ENCODE measurements at places on chromosomes 7 and 10.

DNA sequence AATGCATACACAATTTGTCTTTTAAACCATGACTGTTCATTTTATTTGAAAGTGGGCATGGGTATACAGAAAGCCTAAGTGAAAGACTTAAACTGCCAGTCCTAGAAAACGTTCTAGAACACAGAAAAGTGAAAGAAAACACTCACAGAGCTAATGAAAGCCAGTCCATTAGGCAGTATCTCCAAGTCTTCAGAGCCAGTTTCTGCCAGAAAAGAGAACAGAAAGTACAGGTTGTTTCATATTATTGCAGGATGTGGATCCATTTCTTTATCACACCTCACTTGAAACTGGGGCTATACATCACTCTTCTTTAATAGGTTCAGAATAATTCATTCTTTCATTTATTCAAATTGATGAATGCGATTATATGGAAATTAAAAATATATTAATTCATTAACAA lies 7.7 kb downstream of the PON1 start:
- DNase-seq, result no peak

DNA sequence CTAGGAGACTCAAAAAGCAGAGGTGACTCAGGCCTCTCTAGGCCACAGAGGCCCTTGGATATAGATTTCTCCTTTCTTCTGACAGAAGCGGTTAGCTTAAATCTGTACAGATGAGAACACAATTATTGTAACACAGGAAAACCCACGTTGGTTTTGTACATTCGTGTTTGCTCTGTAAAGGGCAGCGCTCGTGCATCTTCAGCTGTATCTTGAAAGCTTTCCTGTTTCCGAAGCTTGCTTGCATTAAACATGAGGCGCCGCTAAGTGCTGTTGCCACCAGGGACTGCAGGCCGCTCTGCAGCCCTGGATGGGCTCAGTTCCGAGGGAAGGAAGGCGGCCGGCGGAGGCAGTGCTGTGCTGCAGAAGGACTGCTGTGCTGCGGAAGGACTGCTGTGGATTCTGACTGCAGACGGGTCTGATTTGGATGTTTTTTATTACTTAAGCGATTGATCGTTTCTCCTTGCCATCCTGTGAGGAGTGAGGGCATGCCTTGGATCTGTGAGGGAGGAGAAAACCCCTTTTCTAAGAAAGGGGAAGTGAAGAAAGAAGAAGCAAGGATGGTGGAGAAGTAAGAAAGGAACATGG lies 53.3 kb downstream of the FHIP2A start:
- no peak for DNase-seq

DNA sequence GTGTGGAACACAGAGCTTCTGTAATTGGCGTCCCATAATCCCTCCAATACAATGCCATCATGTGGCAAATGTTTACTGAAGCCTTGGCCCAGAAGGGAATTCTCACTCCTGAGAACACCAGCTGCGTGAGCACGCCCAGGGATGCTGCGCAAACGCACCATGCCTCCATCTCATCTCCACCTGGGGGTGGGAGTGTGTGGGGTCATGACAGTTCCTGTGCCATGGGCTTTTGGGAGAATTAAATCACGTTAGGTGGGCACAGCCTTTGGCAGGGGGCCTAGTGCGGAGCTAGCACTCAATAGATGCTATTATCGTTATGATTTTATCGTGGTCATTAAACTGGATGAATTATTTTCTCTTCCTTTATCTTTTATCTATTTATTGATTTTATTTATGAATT lies 15.8 kb downstream of the WDFY4 start:
- DNase-seq, result no peak

DNA sequence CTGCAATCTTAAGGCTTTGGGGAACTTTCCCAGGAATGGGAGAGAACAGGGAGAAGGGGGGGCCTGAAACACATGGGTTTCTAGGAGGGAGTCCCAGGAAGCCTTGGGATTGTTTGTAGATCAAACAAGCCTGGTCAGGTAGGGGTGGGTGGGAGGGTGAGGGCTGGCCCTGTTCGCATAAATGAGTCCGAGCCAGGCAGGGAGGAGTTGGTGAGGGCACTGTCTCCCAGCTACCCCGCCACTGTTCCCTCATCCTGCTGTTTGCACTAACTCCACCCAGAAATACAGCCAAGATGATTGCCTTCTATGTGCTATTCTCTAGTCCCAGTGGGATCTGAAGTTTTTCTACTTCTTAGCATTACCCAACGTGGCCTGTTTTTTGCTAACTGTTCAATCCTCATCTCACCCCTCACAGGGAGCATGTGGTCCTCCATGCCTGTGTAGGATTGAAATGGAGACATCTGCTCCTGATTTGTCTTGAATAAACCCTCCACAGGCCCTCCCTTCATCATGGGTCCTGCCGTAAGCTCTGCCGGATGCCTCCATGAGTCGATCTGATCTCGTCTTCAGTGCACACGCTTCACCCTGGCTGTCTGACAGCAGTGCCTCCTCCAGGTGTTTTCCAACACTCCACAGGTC lies 257.0 kb downstream of the COBL start:
- DNase-seq, result no peak

Measured in CD4-positive, alpha-beta T cell treated with Interleukin-6 at 100 ng/mL for 8 hours (primary cell).